A375 (cell line): ENCODE measurements at places on chromosomes 4 and X. TPM values are rescaled to one million over a fixed set of nuclear protein-coding genes. Genes with fewer than 3 reads are reported as not detected.

The TCEAL6 gene
- total RNA-seq = not detected in 2 replicates

The FHIP1A gene
- total RNA-seq = 3.4 and 7.0 TPM in 2 replicates

The ADH7 gene
- not detected in 2 replicates for total RNA-seq

The HNRNPD gene
- 109 and 121 TPM in 2 replicates for total RNA-seq

The IL1RAPL1 gene
- 34.1 and 35.0 TPM in 2 replicates for total RNA-seq

The ENPEP gene
- total RNA-seq = 0.24 and 0.68 TPM in 2 replicates

The SRPX gene
- 136 and 140 TPM in 2 replicates for total RNA-seq

The FGF2 gene
- 13.9 and 14.6 TPM in 2 replicates for total RNA-seq

The TEX11 gene
- not detected in 2 replicates for total RNA-seq

The SULT1B1 gene
- total RNA-seq = 0.11 and 0.13 TPM in 2 replicates

The FAM9C gene
- total RNA-seq = not detected in 2 replicates

The HERC5 gene
- 1.4 and 2.0 TPM in 2 replicates for total RNA-seq

The CABS1 gene
- total RNA-seq = not detected in 2 replicates

The SH3RF1 gene
- total RNA-seq = 9.4 and 14.0 TPM in 2 replicates

The UGT2A1 gene
- total RNA-seq = not detected in 2 replicates

The RBM47 gene
- total RNA-seq = 7.6 and 10.1 TPM in 2 replicates

The CT45A10 gene
- 51.5 and 62.2 TPM in 2 replicates for total RNA-seq

The DCTD gene
- total RNA-seq = 75.2 and 88.7 TPM in 2 replicates

The CTAG2 gene
- 2.5 TPM in 2 replicates for total RNA-seq
